Large intestine (tissue), 12 donors: ENCODE measurements at places on chromosomes 7 and 10. TPM values are rescaled to one million over a fixed set of nuclear protein-coding genes. Genes with fewer than 3 reads are reported as not detected.

GRCh38 chr10:80598084-80598798 is 60.5 kb downstream of the SH2D4B start:
- no peaks in the 10 kb centered on the region for H3K36me3 ChIP-seq
- H3K4me1 ChIP-seq = no peaks in the 10 kb centered on the region
- DNase-seq = no peak
- no peak overlapping the region for H3K27ac ChIP-seq
- no peak overlapping the region for H3K4me3 ChIP-seq
- no peaks in the 10 kb centered on the region for H3K27me3 ChIP-seq

UNCX gene
- polyA plus RNA-seq = not detected

GRCh38 chr10:77168161-77168560 is 469.4 kb downstream of the KCNMA1 start:
- H3K4me1 ChIP-seq = no peaks in the 10 kb centered on the region
- H3K27ac ChIP-seq = no peak overlapping the region
- no peak overlapping the region for H3K4me3 ChIP-seq
- no peaks in the 10 kb centered on the region for H3K36me3 ChIP-seq

- peaks cover 28% of the 10 kb centered on the region for H3K4me1 ChIP-seq
- no peaks in the 10 kb centered on the region for H3K36me3 ChIP-seq
- DNase-seq = no peak
- no peak overlapping the region for H3K4me3 ChIP-seq
Measured at GRCh38 chr7:137934176-137934826, 67.6 kb downstream of the CREB3L2 start.

- H3K27ac ChIP-seq = no peak overlapping the region
- DNase-seq = no peak
- H3K27me3 ChIP-seq = no peaks in the 10 kb centered on the region
- peaks cover 2% of the 10 kb centered on the region for H3K4me1 ChIP-seq
- no peaks in the 10 kb centered on the region for H3K36me3 ChIP-seq
Measured at GRCh38 chr10:127984945-127985344, 78.0 kb downstream of the PTPRE start.

- H3K36me3 ChIP-seq = no peaks in the 10 kb centered on the region
- peak overlapping the region; percentile 18 for H3K27ac ChIP-seq
- no peak overlapping the region for H3K4me3 ChIP-seq
- H3K27me3 ChIP-seq = no peaks in the 10 kb centered on the region
- peaks cover 46% of the 10 kb centered on the region for H3K4me1 ChIP-seq
Measured at GRCh38 chr7:137989094-137989493, 12.8 kb downstream of the CREB3L2 start.
